ENCODE measurements at places on chromosomes 1 and 21.

GRCh38 chr1:34696230-34696629 lies 58.6 kb upstream of the GJB5 start:
- no peak for DNase-seq

DNA sequence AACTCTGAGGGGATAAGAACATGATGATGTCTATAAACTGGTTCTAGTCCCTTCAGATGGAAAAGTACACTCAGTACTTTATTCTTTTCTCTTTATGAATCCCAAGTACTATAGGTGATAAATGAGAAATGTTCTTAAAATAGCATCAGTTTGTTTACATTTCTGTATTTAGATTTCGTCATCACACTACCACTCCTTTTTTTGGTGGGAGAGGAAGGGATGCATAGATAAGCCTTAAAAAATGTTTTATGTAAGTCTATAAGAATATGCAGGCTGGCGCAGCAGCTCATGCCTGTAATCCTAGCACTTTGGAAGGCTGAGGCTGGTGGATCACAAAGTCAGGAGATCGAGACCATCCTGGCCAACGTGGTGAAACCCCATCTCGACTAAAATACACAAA lies 144.8 kb downstream of the USP25 start:
- DNase-seq: no peak

DNA sequence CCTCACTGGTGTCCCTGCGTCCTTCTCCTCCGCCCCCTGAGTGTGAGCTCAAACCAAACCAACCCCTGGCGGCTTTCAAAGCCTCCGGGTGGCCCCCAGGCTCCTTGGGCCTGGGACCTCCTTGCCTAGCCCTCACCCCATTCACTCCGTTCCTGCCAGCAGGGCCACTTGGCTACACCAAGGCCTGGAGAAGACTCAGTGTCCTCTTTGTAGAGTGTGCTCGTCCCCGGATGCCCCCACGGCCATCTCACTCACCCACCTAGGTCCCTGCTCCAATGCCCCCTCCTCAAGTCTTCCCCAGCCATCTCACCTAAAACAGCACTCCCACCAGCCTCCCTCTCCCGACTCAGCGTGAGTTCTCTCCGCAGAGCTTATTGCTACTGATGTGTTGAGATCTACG lies 7.2 kb upstream of the CCDC27 start:
- DNase-seq: no peak

DNA sequence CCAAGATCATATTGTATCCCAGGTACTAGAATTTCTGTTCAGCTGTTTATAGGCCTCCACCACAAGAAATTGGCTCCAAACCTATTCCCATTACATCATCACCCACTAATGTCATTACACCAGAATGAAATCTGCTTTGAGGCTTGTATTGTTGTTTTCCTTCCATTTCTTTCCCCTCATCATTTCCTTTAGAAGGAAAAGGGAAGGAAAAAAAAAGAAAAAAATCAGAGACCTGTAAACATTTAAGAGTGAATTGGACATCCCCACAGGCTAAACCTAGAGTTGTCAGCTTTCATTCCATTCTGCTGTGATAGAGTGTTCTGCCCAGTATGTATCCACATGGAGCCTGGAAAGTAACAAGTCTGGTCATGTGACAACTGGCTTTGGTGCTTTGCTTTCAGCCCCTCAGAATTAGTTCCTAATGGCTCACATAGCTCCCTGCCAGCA lies 44.6 kb downstream of the NFYC start:
- DNase-seq: no peak

- DNase-seq: no peak
Measured at GRCh38 chr21:46187814-46188213, 3.6 kb upstream of the SPATC1L start.

DNA sequence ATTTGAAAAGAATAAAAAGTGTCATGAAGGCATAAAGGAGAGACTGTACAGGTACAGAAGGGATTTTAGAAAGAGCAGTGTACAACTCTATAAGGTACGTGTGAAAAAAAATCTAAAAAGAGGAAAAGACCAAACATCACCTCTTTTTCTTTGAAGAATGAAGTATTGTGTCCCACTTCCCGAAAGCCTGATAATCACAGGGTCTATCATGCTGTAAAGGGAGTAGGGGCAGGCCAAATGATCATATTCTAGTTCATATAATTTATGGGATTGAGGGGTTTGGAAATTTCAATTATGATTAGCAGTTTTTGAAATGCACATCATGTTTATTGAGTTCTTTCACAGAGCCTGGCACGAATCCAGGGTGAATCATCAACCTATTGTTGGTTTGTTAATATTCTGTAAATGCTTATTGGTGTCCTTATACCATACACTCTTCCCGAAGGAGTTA lies 910 bp upstream of the RERE start:
- DNase-seq: no peak

GRCh38 chr1:201870397-201870796 lies 18.3 kb upstream of the SHISA4 start:
- DNase-seq: no peak
